Activated CD4-positive, alpha-beta T cell treated with anti-CD3 and anti-CD28 coated beads, Interleukin-2, amount 10 ng/mL, durations not matched to agents 7 days and 5 days (primary cell): ENCODE measurements at places on chromosomes 4 and X. TPM values are rescaled to one million over a fixed set of nuclear protein-coding genes. Genes with fewer than 3 reads are reported as not detected.

POU3F4 gene
- total RNA-seq, result not detected

MAGEB1 gene
- not detected for total RNA-seq

FDCSP gene
- not detected for total RNA-seq

ALB gene
- not detected for total RNA-seq

TCEAL6 gene
- not detected for total RNA-seq

DNA sequence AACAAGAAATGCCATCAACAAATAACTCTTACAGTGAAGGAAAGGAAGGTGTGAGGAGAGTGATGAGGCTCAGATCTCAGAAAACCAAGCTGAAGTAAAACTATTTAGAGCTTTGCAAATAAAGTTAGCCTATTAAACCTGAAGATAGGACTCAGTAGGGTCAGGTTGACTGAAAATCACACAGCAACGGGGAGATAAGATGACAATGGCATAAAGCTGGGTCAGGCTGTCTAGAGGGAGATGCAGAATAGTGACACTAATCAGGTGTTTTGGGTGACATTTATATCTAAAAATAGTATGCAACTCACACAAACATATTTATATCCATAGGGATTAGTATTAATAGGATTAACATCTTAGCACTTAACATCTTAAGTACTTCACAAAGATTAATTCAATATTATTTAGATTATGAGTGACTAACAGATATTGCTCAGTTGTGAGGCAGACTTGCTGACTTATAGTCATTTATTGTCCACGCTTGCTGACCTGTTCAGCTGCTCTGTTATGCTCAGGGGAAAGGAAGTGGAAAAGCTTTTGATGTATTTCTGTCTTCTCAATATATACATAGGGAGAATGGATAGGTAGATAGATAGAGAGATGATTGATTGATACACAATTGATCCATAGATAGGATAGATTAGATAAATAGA, 130.7 kb upstream of the GUCY1A1 start:
- H3K27ac ChIP-seq, result no peak overlapping the region
- H3K4me3 ChIP-seq, result no peak overlapping the region
- DNase-seq, result no peak
- H3K27me3 ChIP-seq, result no peaks in the 10 kb centered on the region

- H3K27me3 ChIP-seq, result no peaks in the 10 kb centered on the region
- H3K36me3 ChIP-seq, result peaks cover 3% of the 10 kb centered on the region
- H3K4me3 ChIP-seq, result no peak overlapping the region
- H3K4me1 ChIP-seq, result no peaks in the 10 kb centered on the region
These were observed 38.7 kb downstream of the CNKSR2 start for GRCh38 chrX:21412883-21413282.

DNA sequence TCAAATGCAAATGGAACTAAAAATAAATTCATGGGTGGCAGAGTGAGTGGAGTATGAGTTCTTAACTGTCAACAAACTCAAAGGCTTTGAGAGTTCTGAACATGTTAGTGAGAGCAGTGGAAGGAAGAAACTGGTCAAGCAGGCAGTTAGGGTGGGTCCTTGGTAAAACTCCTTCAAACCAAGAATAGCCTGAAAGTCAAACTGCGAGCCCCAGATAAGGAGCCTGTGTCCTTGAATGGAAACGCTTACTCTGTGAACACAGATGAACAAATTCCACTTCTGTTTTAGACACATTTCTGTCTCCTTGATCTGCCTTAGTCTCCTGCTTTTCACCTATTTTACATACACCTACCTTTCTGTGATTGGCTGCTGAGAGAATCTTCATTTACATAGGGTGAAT, 129.4 kb upstream of the PCDH18 start:
- no peak overlapping the region for H3K4me3 ChIP-seq
- no peak for DNase-seq
- no peaks in the 10 kb centered on the region for H3K4me1 ChIP-seq
- H3K27me3 ChIP-seq, result no peaks in the 10 kb centered on the region
- no peaks in the 10 kb centered on the region for H3K36me3 ChIP-seq

GRCh38 chrX:69109706-69110105, 55.5 kb downstream of the PJA1 start:
- no peaks in the 10 kb centered on the region for H3K27me3 ChIP-seq
- DNase-seq, result no peak
- H3K4me1 ChIP-seq, result no peaks in the 10 kb centered on the region
- no peak overlapping the region for H3K27ac ChIP-seq
- no peak overlapping the region for H3K4me3 ChIP-seq

DNA sequence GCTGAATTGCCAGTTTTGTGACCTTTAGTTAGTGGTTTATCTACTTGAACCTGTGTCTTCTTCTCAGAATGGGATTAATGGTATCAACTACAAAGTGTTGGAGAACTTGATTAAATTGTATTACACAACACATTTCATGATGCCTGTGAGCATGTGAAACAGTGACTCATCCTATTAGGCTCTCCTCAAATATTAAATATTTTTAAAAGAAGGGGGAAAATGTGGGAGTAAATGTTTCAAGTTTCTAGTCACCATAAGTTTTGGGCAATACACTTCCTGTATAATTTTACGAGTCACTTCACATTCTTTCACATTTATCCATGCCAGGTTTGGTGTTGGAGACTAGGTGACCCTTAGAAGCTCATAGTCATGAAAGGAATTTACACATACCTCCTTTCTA, 147.0 kb downstream of the HS3ST1 start:
- H3K36me3 ChIP-seq, result no peaks in the 10 kb centered on the region
- H3K4me3 ChIP-seq, result no peak overlapping the region
- DNase-seq, result no peak
- H3K27ac ChIP-seq, result no peak overlapping the region
- H3K27me3 ChIP-seq, result no peaks in the 10 kb centered on the region
- H3K4me1 ChIP-seq, result peaks cover 4% of the 10 kb centered on the region

DNA sequence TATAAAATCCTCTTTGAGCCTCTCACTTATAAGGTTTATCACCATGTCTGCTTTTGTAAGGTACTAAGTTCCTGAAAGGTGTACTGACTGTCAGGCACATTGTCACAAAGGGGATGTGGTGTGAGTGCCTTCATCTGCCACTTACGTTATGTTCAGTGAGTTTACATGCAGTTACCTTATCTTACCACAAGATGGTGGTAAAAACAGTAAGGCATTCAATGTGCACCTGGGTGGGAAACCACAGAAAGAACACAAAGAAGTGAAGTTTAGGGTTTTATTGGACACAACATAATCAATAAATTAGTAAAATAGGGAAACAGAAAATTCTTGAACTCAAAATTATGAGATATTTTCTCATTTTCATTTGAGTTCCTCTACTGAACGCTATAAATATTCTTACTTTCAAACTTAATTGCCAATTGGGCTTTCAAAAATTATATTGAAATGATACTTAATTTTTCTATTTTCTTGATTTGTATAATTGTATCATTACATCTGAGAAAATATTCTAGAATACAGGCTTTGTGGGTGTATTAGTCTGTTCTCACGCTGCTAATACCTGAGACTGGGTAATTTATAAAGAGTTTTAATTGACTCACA, 650.8 kb downstream of the PCDH7 start:
- no peaks in the 10 kb centered on the region for H3K36me3 ChIP-seq
- H3K27ac ChIP-seq, result no peak overlapping the region
- H3K27me3 ChIP-seq, result no peaks in the 10 kb centered on the region
- DNase-seq, result no peak
- no peaks in the 10 kb centered on the region for H3K4me1 ChIP-seq

- peak; percentile 29 for DNase-seq
- H3K4me3 ChIP-seq, result peak overlapping the region; percentile 63
- peak overlapping the region; percentile 90 for H3K27ac ChIP-seq
These were observed 4.1 kb downstream of the AFF1 start for GRCh38 chr4:86938771-86939520.

- DNase-seq, result no peak
- H3K4me1 ChIP-seq, result peaks cover 17% of the 10 kb centered on the region
- no peaks in the 10 kb centered on the region for H3K27me3 ChIP-seq
- H3K27ac ChIP-seq, result no peak overlapping the region
- H3K4me3 ChIP-seq, result no peak overlapping the region
- H3K36me3 ChIP-seq, result no peaks in the 10 kb centered on the region
These were observed 94.0 kb upstream of the TBL1X start for GRCh38 chrX:9370893-9371292.
